Esophagus muscularis mucosa (tissue), 4 donors: ENCODE measurements at places on chromosomes 12 and 14. TPM values are rescaled to one million over a fixed set of nuclear protein-coding genes. Genes with fewer than 3 reads are reported as not detected.

DNA sequence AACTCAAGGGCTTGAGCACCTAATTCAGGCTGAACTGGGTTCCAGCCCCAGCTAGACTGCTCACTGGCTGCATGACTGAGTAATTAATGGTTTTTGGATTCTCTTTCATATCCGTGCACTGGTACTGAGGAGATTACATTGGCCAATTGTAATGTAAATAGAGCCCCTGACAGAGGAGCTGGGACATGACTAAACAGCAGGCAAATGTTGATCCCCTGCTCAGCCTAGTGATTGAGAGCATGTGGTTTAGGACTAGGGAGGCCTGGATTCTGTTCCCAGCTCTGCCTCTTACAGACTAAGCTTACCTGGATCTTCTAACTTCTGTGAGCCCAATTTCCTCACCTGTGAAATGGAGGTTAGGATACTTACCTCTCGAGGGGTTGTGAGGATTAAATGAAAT lies 204.3 kb downstream of the ESR2 start:
- H3K36me3 ChIP-seq = peaks cover 17% of the 10 kb centered on the region
- H3K4me3 ChIP-seq = no peak overlapping the region
- DNase-seq = no peak

GRCh38 chr14:99462210-99462609 lies 18.4 kb downstream of the SETD3 start:
- H3K27ac ChIP-seq = no peak overlapping the region
- no peaks in the 10 kb centered on the region for H3K27me3 ChIP-seq
- H3K4me1 ChIP-seq = peaks cover 3% of the 10 kb centered on the region
- DNase-seq = no peak
- H3K4me3 ChIP-seq = no peak overlapping the region

- DNase-seq = no peak
- peaks cover 30% of the 10 kb centered on the region for H3K4me1 ChIP-seq
- no peak overlapping the region for H3K27ac ChIP-seq
- no peak overlapping the region for H3K4me3 ChIP-seq
- no peaks in the 10 kb centered on the region for H3K36me3 ChIP-seq
These were observed 77.8 kb downstream of the VCPKMT start for GRCh38 chr14:50038398-50039119.

DNA sequence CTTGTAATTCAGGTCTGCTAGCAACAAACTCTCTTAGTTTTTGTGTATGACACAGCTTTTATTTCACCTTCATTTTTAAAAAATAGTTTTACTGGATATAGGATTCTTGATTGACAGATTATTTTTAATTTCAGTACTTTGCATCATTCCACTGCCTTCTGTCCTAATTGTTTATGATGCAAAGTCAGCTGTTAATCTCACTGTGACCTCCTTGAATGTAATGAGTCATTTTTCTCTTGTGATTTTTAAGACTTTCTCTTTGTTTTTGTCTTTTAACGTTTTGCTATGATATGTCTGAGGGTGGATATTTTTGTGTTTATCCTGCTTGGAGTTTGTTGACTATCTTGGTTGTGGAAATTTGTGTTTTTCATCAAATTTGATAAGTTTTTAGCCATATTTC lies 126.3 kb upstream of the FBXO33 start:
- no peaks in the 10 kb centered on the region for H3K36me3 ChIP-seq
- no peaks in the 10 kb centered on the region for H3K27me3 ChIP-seq
- H3K4me3 ChIP-seq = no peak overlapping the region
- no peak for DNase-seq
- H3K4me1 ChIP-seq = no peaks in the 10 kb centered on the region

DNA sequence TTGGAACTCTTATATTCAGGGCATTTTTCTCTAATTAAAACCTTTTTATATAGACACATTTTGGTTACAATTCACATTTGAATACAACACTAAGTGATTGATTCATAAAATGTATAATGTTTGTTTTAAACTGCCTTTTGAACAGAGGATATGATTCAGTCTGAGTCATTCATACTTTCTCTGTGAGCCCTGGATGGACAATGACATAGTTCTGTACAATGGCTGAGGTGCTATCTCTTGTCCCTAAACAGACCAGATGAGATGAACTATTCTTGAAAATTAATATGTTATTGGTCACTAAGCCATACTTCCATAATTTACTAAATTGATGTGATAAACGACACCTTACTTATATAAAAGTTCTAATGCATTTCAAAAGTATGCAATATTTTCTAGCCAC lies 199.7 kb upstream of the ATXN7L3B start:
- no peak for DNase-seq
- no peak overlapping the region for H3K27ac ChIP-seq
- H3K4me1 ChIP-seq = no peaks in the 10 kb centered on the region
- H3K4me3 ChIP-seq = no peak overlapping the region
- no peaks in the 10 kb centered on the region for H3K27me3 ChIP-seq

CACNA1C gene
- 44.1 TPM for total RNA-seq

NAV3 gene
- total RNA-seq = 9.6 TPM

IKBIP gene
- total RNA-seq = 9.1 TPM

DNA sequence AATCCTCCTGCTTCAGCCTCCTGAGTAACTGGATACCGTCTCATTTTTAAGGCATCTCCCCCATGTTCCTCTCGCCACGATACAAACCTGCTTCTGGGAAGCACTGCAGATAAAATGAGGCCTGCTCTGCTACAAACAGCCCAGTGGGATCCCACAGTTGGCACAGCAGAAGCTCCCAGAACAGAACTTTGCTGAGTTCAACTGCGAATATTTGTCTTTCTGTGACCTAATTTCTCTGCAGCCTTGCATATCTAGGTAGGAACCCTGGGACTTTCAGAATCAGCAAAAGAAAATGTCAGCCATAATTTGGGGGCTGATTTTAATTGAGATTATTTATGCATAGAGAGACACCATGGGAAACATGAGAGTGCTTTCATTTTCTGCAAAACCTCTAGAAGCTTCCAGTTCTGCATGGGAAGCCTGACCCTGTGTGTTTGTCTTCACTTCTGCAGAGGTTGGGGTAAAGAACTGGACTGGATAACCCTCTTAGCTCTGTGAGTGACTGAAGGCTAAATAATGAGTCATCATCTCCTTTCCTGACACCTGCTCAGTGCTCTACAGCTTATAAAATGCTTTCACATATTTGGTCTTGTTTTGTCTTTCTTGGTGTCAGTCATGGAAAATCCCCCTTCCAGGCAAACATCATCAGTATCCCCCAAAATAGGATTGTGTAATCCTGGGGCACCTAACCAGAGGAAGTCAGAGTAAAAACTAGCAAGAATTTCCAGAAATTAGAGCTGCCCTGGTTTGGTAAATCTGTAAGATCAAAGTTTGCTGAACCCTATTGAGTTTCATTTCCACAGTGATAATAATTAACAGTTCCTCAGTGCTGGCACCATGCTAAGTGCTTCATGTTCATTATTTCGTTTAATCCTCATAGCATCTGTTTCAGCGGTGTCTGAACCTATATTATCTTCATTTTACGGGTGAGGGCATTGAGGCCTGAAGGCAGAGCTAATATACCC lies 185.8 kb downstream of the SLC15A4 start:
- H3K27me3 ChIP-seq = no peaks in the 10 kb centered on the region
- no peak overlapping the region for H3K4me3 ChIP-seq
- no peak overlapping the region for H3K27ac ChIP-seq
- no peaks in the 10 kb centered on the region for H3K4me1 ChIP-seq
- H3K36me3 ChIP-seq = no peaks in the 10 kb centered on the region
- DNase-seq = no peak

GRCh38 chr12:40446385-40446784 lies 221.6 kb downstream of the LRRK2 start:
- DNase-seq = no peak
- H3K27me3 ChIP-seq = no peaks in the 10 kb centered on the region
- H3K4me3 ChIP-seq = no peak overlapping the region
- H3K36me3 ChIP-seq = no peaks in the 10 kb centered on the region
- no peak overlapping the region for H3K27ac ChIP-seq
- no peaks in the 10 kb centered on the region for H3K4me1 ChIP-seq

DNA sequence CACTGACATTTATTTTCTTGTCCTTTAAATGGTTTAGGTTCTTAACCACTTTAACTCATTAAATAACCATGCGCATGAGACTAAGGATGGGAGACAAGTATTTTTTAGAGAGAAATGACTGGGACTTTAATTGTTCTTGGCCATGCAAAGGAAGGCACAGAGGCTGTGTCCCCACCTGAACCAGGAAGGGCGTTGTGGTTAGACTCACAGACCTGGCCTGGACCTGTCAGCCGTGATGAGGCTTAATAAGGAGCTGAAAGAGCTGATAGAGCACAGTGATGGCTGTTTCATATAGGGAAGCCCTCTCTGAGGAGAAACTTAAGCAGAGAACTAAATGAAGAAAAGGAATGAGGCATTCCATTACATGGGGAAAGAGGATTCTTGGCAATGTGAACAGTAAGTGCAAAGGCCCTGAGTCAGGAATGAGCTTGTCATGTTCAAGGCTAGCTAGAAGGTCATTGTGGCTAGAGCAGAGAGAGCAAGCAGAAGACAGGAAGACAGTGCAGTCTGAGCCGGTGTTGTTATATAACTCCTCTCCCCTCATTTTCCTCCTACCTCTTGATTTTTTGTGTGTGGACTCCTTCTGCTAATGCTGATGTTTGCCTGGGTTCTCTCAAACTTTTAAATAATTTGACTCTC lies 74.4 kb upstream of the ANO4 start:
- no peak for DNase-seq
- no peaks in the 10 kb centered on the region for H3K27me3 ChIP-seq
- no peak overlapping the region for H3K27ac ChIP-seq
- H3K36me3 ChIP-seq = no peaks in the 10 kb centered on the region
- H3K4me1 ChIP-seq = peaks cover 4% of the 10 kb centered on the region

DNA sequence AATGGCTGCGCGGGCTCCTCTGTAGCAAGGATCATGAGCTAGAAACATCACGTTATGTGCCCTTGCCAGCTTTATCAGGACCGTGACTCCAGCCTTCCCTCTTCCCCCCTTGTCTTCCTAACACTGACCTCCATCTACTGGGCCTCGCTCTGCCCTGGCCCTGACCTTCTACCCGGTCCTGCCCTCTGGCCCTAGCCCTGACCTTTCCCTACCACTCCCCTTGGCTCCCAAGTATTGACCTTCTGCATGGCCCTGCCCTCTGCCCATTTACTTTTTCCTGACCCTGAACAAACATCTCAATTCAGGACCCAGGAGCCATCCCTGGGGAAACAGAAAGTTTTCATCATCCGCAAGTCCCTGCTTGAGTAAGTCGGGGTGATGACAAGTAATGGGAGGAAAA lies 2.0 kb downstream of the SOAT2 start:
- DNase-seq = no peak
- no peak overlapping the region for H3K27ac ChIP-seq
- H3K36me3 ChIP-seq = peaks cover 15% of the 10 kb centered on the region
- no peaks in the 10 kb centered on the region for H3K27me3 ChIP-seq
- no peak overlapping the region for H3K4me3 ChIP-seq
